ENCODE measurements at places on chromosomes 16 and 17. TPM values are rescaled to one million over a fixed set of nuclear protein-coding genes. Genes with fewer than 3 reads are reported as not detected.

The KRT23 gene
- 0.33 TPM for total RNA-seq

The SMIM5 gene
- total RNA-seq, result 14.0 TPM

The VMP1 gene
- total RNA-seq, result 50.8 TPM

The LAT gene
- total RNA-seq, result 0.93 TPM

The EVI2A gene
- total RNA-seq, result 2.9 TPM

The KIF2B gene
- not detected for total RNA-seq

The HSD17B1 gene
- 0.99 TPM for total RNA-seq

The RAP1GAP2 gene
- total RNA-seq, result 63.8 TPM

The CNGB1 gene
- not detected for total RNA-seq

The SPNS3 gene
- total RNA-seq, result 1.7 TPM

The C16orf74 gene
- total RNA-seq, result 2.3 TPM
